NCI-H1694 (cell line): ENCODE measurements at places on chromosomes 7 and 10.

DNA sequence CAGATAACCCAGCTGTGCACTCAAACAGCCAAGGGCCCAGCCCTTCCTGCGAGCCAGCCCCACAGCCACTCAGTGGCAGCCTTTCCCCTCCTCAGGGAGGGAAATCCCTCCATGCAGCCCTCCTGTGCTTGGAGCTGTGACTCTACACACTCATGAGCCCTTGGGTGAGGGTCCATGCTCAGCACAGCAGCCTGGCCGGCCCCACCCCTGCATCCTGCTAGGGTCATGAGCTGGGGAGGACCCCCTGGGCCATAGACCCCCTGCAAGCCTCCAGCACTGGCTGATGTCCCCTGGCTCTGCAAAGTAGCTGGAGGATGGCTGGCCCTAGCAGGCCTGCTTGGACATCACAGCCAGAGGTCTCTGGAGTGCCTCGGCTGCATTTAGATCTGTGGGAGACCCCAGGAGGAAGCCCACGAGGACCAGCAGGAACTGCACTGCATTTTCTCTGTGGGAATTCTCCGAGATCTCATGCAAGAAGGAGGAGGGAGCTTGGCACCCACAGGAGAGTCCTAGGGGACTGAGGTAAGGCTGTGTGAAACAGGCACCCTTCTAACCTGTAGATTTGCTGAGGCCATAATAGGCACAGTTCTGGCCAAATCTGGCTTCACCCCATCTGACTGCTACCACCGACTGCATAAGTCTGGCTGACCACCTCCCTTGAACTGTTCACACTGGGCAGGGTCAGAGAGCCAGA, 17.4 kb downstream of the TMEM273 start:
- DNase-seq = no peak

- DNase-seq = no peak
Observed at GRCh38 chr7:94298943-94299342, 95.8 kb upstream of the COL1A2 start.

GRCh38 chr7:149292462-149292823, 30.4 kb downstream of the ZNF783 start:
- no peak for DNase-seq

- no peak for DNase-seq
Observed at GRCh38 chr7:140537750-140538482, 58.6 kb upstream of the MKRN1 start.

DNA sequence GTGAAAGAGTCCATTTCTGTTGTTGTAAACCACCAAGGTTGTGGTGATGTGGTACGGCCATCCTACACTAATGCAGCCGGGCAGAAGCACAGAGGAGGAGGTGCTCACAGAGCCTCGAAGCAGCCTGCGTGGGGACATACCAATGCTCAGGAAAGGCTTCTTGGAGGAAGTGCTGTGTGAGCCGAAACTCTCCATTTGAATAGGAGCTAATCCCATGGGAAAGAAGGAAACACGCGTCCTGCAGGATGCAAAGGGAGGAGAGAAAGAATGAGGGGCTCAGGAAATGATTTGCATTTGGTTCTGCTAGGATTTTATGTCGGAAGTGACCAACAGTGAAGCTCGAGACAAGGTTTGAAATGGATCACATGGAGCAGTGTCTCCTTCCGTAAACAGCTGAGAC, 477.9 kb upstream of the ANKRD30A start:
- no peak for DNase-seq

DNA sequence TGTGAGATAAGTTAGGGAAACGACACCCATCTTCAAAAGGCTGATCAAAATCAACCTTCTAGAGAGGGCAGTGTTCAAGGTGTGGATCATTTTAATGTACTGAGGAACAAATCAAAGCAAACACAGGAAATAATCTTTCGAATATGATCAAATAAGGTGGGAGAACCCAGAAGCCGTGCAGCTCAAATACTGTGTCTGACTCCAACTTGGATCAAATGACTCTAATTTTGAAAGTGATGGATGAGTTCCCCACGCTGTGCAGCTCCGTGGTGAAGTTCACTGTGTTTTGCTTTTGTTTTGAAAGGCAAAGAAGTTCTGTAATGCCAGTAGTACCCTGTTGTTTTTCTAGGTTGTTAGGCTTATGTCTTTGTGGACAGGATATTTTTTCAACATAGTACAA, 250.9 kb downstream of the SFMBT2 start:
- DNase-seq = no peak

DNA sequence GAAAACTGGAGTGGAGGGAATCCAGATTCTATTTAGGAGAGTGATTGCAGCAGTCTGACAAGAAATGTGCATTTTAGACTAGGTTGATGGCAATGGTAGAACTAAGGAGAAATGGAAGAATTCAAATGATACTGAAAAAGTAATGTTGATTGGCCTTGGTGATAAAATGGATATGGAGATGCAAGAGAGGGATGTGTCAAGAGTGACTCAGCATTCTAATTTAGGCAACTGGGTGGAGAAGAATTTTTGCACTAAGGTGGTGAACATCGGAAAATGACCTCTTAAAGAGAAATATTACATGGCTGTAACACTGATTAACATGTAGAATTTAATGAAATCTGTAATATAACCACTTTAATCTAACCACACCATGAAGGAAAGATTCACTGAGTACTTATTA, 806.5 kb downstream of the PHTF2 start:
- no peak for DNase-seq
